ENCODE measurements at places on chromosomes 7 and 10. TPM values are rescaled to one million over a fixed set of nuclear protein-coding genes. Genes with fewer than 3 reads are reported as not detected.

Gene CD36
- 126 TPM for polyA plus RNA-seq

Gene HOXA6
- polyA plus RNA-seq: 1.6 TPM

Gene CHN2
- 21.0 TPM for polyA plus RNA-seq

Gene MXI1
- 52.2 TPM for polyA plus RNA-seq

Gene GLRX3
- 55.1 TPM for polyA plus RNA-seq

Gene KEL
- not detected for polyA plus RNA-seq

Gene CCL26
- polyA plus RNA-seq: 3.0 TPM

Gene CYP2E1
- not detected for polyA plus RNA-seq
